Neural progenitor cell (in vitro differentiated cells): ENCODE measurements at places on chromosomes 3 and 15.
A peak's percentile ranks its signal among the peaks of the same experiment; 100 is the strongest.

DNA sequence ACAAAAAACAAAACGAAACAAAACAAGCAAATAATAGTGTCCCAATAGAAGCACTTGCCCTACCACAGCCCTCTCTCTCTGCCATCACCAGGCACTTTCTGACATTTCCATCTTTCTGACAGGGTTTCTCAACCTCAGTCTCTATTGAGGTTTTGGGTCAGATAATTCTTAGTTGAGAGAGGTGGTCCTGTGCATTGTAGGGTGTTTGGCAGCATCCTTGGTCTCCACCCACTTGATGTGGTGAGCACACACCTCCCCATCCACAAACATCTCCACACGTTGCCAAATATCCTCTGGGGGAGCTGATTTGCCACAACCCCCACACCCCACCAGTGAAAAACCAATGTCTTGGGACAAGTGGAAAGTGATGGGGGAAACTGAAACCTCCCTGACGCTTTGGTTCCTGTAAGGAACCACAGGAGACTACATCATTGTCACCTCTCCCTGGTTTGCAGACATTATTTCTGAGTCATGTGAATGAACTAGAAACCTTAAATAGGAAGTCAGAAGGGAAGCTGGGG, 733.7 kb upstream of the CFAP20DC start:
- no peak for DNase-seq

DNA sequence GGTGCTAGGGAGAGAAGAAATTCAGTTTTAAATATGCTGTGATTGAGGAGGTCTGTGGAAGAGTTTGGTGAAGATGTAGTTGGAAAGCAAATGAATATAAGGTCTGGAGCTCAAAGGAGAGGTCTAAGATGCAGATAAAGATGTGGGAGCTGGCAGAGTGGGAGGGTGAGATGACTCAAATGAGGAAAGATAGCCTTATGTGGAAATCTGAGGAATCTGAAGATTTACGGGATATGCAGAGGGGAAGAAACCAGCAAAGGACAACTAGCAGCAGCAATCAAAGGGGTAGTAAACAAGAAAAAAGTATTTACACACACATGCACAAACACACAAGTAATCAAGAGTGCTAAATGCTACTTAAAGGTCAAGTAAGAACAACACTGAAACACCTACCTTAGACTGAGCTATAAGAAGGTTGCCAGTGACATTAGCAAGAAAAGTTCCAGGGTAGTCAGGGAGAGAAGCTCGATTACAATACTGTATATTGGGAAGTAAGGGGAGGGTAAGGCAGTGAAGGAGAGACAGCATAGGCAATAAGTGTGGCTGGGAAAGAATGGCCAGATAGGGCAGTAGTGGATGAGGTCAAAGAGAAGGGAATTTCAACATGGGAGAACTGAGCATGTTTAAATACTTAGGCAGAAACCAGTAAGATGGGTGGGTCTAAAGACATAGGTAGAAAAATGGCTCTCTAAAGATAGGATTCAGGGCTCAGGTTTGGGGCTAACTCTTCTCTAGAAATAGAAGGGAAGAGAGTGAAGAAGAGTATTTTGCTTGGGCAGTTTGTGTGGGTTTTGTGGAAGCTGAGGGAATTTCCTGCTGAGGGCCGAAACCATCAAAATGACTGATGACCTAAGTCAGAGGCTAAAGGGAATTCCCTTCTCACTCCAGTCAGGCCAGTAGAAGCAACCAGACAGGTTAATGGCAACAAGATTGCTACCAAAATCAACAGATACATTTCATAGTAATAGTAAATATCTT, 8.9 kb downstream of the CMTM6 start:
- no peak for DNase-seq

DNA sequence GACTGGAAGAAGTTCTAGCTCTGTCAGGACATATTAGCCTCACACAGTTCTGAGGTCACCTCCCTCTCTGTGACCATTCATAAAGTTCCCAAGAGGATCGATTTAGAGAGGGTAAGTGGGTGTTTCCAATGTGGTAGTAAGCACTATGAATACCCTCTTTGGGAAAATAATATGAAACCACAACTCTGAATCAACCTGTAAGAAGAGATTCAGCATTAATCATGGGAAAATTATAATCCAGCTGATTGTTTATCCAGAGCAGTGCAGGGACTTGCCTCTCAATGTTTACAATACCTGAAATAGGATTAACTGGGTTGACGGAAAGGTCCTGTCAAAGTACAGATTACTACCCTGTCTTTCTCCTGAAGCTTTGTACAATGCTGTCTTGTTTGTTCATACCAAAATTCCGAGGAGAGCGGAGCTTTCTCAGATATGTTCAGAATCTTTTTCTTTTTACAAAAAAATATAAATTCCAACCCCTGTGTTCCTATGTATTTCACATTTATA, 302.9 kb upstream of the DPPA4 start:
- no peak for DNase-seq

DNA sequence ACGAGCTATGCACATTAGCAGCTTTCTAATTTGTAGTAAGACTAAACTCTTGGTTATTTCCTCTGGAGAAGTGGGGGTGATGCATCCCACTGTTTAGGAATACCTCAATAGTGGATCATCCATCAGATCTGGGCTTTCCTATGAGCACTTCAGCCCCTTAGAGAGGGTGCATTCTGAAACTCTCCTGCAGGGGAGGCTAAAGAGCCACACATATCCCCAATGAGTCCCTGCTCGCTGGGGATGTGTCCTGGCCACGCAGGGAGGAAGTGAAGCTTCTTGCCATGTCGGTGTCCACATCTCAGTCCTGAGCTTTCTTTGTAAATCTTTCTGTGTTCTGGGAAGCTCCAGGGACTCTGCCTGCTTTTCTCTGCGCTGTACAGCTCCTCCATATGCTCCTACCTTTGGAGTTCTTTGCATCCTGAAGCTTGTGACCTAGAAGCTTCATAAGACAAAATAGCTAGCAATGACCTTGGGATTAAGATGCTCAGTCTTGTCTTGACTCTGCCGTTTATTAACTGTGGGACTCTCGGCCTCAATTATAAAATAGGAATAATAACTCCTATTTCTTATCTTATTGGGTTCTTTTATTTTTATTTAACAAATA, 28.3 kb upstream of the MASP1 start:
- DNase-seq = peak; percentile 83

DNA sequence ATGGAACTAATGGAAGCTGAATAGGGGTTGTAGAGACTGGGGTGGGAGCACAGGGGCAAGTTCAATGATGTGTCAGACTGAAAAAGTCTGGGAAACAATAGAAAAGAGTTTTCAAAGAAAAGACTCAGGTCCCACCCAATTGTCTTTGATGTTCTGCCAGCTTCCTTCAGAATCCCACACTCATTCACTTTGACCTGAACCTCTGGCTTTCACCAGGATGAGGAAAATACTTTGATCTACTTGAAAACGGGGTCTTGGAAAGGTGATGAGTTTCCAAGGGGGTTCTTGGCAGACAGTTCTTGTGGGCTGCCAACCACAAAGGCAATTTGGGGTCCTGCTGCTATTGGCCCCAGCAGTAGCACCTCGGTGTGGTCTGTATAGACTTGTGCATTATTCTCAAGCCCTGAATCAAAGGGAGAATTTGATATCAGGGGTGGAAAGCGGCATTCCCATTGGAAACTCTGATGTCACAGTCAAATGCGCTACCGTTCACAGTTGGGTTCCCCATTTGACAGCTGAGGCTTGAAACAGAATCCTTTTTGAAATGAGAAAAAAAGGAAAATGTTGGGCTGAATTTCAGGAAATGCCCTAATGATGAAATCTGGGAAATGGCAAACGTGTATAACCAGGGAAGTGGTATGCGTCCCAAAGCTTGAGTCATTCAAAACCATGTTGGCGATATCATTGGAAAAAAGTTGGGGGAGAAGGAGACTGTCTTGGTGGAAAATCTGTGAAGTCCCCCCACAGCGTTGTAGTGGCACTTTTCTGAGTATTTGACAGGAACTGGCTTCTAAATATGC, 229.2 kb upstream of the LRTM1 start:
- no peak for DNase-seq

DNA sequence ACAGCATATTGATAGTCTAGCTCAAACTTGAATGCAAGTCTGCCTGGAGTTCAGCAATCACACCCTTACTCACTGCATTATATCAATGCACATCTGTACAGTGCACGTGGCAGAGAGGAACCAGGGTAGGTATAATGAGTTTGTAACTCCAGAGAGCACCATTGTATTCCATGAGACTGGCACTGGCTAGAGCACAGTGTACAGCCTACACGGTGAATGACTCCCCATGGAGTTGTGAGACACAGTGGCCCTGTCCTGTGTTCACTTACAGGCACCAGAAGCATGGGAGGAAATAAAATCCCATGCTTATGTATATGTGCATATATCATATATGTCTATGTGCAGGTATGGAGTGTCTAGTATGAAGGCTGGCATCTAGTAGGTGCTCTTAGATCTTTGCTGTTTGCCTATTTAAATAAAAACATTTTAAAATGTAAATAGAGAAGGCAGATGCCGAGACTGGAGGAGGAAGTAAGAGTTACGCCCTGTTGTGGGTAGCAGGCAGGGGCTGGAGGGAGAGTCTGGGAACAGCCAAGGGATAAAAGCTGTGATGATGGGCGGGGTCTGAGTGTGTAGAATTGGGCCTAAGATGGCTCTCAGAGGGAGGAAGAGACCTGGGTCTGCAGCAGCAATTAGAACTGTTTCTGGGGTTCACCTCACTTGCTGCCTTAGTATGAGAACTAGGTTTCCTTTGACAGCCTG, 360.7 kb upstream of the ICE2 start:
- DNase-seq = no peak

DNA sequence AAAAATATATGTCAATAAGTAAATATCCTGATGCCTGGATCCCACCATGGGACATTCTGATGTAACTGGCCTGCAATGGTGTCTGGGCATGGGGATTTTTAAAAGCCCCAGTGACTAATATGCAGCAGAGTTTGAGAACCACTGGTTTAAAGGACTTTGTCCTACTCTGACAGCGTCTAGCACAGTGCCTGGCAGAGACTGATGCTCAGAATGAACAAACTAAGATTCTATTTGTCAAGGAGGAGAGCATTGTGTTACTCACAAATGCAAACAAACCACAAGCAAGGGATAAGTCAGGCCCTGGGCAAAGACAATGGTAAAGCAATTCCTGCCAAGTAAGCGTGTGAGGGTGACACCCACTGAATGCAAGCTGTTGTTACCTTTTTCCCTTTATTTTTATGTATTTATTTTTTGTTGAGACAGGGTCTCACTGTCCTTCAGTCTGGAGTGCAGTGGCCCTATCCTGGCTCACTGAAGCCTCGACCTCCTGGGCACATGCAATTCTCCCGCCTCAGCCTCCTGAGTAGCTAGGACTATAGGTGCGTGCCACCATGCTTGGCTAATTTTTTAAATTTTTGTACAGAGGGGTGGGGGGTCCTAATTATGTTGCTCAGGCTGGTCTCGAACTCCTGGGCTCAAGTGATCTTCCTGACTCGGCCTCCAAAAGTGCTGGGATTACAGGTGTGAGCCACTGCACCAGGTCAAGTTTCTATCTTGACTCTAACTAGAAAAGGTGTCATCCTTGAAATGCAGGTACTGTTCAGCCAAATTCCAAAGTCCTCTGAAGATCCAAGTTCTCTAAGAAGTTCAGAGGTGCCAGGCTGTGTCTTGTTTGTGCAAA, 909 bp upstream of the GPD1L start:
- no peak for DNase-seq
